Activated CD8-positive, alpha-beta T cell treated with anti-CD3 and anti-CD28 coated beads for 36 hours (primary cell): ENCODE measurements at places on chromosomes 7 and 10. TPM values are rescaled to one million over a fixed set of nuclear protein-coding genes. Genes with fewer than 3 reads are reported as not detected.

- no peaks in the 10 kb centered on the region for H3K27me3 ChIP-seq
- peaks cover 3% of the 10 kb centered on the region for H3K36me3 ChIP-seq
- H3K27ac ChIP-seq = no peak overlapping the region
These were observed 157.5 kb downstream of the TAX1BP1 start for GRCh38 chr7:27897441-27897847.

The LLCFC1 gene
- total RNA-seq = not detected

DNA sequence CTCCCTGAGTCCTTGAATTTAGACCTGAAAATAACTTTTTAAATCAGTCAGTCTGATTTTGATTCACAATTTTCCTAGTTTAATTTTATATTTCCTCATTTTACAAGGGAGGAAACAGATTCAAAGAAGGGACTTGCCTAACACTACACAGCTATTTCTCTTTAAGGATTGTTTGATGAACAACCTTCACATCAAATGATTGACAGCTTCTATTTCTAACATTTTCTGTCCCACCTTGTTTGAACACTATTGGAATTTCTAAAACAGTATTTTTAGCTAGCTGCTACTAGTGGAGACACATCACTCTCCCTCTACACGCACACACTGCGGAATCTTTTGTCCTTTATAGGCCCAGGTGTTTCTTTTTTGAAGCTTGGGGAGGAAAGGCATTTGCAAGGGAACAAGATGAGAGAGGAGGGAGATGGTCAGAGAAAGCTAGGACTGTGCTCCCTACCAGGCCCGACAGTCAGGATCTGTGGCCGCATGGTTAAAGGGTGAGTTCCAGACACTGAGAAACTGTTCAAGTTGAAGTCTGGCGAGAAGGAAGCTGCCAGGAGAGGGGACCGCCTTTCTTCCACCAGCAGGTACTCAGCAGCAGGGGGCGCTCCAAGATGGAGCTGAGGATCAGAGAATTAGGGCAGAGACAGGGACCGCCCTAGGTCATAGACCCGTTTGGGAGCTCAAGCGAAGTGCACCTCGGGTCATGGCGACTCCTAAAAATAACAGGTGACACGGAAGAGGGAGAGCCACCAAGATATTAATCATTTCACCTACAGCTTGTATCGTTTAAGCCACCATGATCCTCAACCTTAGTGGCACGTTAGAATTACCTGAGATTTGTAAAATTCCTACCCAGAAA is 49.7 kb downstream of the DNAJC12 start:
- peak; percentile 92 for DNase-seq
- no peak overlapping the region for H3K4me3 ChIP-seq
- no peaks in the 10 kb centered on the region for H3K27me3 ChIP-seq
- H3K36me3 ChIP-seq = no peaks in the 10 kb centered on the region
- H3K4me1 ChIP-seq = peaks cover 48% of the 10 kb centered on the region
- peak overlapping the region; percentile 26 for H3K27ac ChIP-seq

The CADPS2 gene
- not detected for total RNA-seq

The NME8 gene
- not detected for total RNA-seq

DNA sequence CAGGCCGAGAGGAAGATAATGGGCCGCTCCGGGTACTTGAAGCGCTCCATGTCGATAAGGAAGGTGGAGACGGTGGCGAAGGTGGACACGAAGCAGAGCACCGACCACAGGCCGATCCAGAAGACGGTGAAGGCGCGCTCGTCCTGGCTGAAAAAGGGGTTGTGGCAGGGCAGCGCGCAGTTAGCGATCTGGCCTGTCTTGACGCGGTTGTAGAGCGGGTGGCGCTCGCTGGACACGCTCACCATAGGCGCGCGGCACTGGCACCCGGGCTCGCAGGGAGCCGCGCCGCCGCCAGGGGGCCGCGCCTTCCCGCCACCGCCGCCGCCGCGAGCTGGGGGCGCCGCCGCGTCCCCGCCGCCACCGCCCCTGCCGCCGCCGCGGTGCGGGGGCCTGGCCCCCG is 1.6 kb downstream of the FZD8 start:
- no peaks in the 10 kb centered on the region for H3K36me3 ChIP-seq
- H3K27ac ChIP-seq = no peak overlapping the region
- peak overlapping the region; percentile 65 for H3K4me3 ChIP-seq
- H3K27me3 ChIP-seq = peaks cover 60% of the 10 kb centered on the region
- H3K4me1 ChIP-seq = peaks cover 22% of the 10 kb centered on the region

GRCh38 chr7:137371616-137372015 is 28.1 kb upstream of the PTN start:
- H3K4me3 ChIP-seq = no peak overlapping the region
- no peak for DNase-seq
- no peaks in the 10 kb centered on the region for H3K27me3 ChIP-seq
- no peaks in the 10 kb centered on the region for H3K4me1 ChIP-seq

DNA sequence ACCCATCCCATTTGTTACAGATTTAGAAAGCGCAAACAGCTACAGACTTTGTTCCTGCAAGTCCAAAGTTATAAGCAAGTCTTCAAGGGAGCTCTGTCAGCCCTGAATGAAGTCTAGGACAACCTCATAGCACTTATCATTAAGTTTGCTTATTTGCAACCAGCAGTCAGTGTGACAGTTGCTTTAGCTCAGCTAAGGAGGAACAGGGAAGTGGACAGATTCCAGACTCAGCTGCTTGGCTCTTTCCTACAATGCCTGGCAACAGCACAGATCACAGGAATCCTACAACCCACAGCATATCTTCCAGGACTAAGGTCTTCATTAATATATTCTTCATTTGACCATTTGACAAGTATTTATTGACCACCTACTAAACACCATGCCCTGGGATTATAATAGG is 17.4 kb upstream of the KIF5B start:
- no peak overlapping the region for H3K27ac ChIP-seq
- no peaks in the 10 kb centered on the region for H3K27me3 ChIP-seq
- no peaks in the 10 kb centered on the region for H3K36me3 ChIP-seq
- no peaks in the 10 kb centered on the region for H3K4me1 ChIP-seq

DNA sequence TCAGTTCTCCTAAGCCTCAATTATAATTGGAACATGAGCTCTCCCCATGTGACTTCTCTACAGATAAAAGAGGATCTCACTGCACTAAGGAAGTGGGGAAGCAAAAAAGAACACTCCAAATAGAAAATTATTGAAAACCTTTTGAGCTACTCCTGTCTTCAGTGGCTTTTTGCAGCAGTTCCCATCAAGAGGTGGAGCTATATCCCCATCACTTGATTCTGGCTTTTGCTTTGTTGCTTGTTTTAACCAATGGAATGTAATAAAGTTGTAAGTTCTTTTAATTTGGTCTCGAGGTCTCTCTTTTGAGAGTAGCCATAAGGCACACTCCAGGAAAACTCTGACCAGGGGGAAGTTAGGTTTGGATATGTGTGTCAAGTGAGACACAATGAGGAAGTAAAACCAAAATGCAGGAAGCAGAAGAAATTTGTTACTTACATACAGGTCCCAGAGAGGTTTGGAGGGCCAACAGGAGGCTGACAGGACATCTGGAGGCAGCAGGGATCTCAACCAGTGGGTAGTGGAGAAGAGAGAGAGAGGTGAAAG is 569.4 kb downstream of the HTR7 start:
- DNase-seq = no peak
- no peaks in the 10 kb centered on the region for H3K36me3 ChIP-seq
- peaks cover 8% of the 10 kb centered on the region for H3K27me3 ChIP-seq
- no peaks in the 10 kb centered on the region for H3K4me1 ChIP-seq

DNA sequence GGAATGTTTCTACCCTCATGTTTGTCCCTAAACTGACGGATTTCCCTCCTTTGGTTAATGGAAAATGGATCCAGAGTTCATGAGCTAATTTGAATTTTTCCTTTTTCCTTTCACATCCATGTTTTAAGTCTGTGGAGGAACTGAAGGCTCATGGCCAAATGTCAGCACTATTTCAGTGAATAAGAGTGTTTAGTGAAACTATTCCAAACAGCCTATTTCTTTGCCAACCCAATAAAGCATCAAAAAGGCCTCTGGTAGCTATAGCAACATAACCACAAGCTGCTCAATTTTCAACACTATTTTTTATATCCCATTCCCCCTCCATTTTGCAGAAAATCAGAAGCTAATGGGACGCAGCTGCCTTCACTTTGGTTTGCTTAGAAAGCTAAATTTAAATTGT is 1454.1 kb downstream of the GATA3 start:
- no peaks in the 10 kb centered on the region for H3K4me1 ChIP-seq
- no peak overlapping the region for H3K4me3 ChIP-seq
- H3K27ac ChIP-seq = no peak overlapping the region
- no peaks in the 10 kb centered on the region for H3K27me3 ChIP-seq
- no peaks in the 10 kb centered on the region for H3K36me3 ChIP-seq
- no peak for DNase-seq

The CYP3A7 gene
- not detected for total RNA-seq

- no peak overlapping the region for H3K4me3 ChIP-seq
- DNase-seq = no peak
- peaks cover 4% of the 10 kb centered on the region for H3K4me1 ChIP-seq
- peaks cover 4% of the 10 kb centered on the region for H3K36me3 ChIP-seq
- no peaks in the 10 kb centered on the region for H3K27me3 ChIP-seq
These were observed 29.1 kb downstream of the IL15RA start for GRCh38 chr10:5948208-5948585.

The JCAD gene
- total RNA-seq = not detected

GRCh38 chr10:100522107-100522801 is 2.6 kb upstream of the SEC31B start:
- no peak for DNase-seq
- no peak overlapping the region for H3K4me3 ChIP-seq
- peak overlapping the region; percentile 14 for H3K27ac ChIP-seq
- H3K27me3 ChIP-seq = no peaks in the 10 kb centered on the region
- H3K36me3 ChIP-seq = peaks cover 29% of the 10 kb centered on the region

GRCh38 chr10:128877141-128877540 is 589.9 kb upstream of the MGMT start:
- H3K4me3 ChIP-seq = no peak overlapping the region
- H3K27ac ChIP-seq = no peak overlapping the region
- H3K27me3 ChIP-seq = no peaks in the 10 kb centered on the region

DNA sequence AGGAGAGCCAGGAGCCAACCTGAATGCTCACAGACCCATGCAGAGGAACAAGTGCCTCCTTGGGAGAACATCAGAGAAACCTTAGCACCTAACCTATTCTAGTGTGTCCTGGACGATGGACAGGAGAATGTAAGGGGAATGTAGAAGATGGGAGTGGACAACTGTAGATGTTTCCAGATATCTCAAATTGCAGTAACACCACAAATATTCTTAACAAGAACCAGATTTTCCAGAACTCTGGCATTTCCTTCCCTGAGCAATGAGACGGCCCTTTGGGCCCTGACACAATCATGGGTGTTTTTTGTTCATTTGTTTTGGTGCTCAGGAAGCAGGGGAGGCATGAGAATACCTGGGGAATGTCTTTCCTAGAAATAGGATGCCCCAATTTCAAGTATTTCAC is 196.1 kb upstream of the PRSS1 start:
- H3K27ac ChIP-seq = no peak overlapping the region
- H3K4me1 ChIP-seq = no peaks in the 10 kb centered on the region
- peaks cover 2% of the 10 kb centered on the region for H3K27me3 ChIP-seq

- no peak overlapping the region for H3K27ac ChIP-seq
- no peak overlapping the region for H3K4me3 ChIP-seq
- no peak for DNase-seq
- peaks cover under 1% of the 10 kb centered on the region for H3K36me3 ChIP-seq
These were observed 31.2 kb downstream of the C10orf71 start for GRCh38 chr10:49330127-49330665.

GRCh38 chr10:128727114-128727513 is 600.9 kb upstream of the MKI67 start:
- no peaks in the 10 kb centered on the region for H3K27me3 ChIP-seq
- no peaks in the 10 kb centered on the region for H3K4me1 ChIP-seq
- no peak for DNase-seq
- H3K27ac ChIP-seq = no peak overlapping the region
- no peaks in the 10 kb centered on the region for H3K36me3 ChIP-seq

DNA sequence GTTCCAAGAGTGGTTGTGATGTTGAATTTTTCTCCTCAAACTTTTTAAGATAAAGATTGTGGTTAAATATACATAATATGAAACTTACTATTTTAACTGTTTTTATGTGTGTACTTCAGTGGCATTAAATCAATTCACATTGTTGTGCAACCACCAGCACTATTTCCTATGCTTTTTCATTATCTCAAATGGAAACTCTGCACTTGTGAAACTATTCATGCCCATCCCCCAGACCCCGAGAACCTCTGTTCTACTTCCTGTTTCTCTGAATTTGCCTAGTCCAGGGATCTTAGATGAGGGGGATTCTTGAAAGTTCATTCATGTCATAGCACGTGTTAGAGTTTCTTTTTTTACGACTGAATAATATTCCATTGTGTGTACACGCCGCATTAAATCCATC is 67.0 kb downstream of the WDR37 start:
- peaks cover 57% of the 10 kb centered on the region for H3K36me3 ChIP-seq
- no peaks in the 10 kb centered on the region for H3K27me3 ChIP-seq
- peaks cover 24% of the 10 kb centered on the region for H3K4me1 ChIP-seq
- DNase-seq = peak; percentile 71
- H3K27ac ChIP-seq = peak overlapping the region; percentile 59
- no peak overlapping the region for H3K4me3 ChIP-seq

The STRIP2 gene
- 13.1 TPM for total RNA-seq

DNA sequence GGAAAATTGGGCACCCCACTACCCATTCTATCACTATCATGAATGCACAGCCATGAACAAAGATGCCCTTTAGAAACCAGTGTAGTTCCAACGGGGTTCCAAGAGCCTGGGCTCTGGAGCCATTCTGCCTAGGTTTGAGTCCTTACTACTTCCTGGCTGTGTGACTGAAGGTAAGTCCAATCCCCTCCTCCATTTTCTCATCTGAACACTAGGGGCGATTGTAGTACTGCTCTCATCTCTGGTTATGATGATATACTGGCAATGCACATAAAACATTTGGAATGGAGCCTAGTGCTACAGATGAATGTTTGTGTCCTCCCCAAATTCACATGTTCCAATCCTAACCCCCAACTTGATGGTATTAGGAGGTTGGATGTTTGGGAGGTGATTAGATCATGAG is 28.1 kb upstream of the CDH23 start:
- no peaks in the 10 kb centered on the region for H3K36me3 ChIP-seq
- DNase-seq = no peak
- no peak overlapping the region for H3K27ac ChIP-seq

DNA sequence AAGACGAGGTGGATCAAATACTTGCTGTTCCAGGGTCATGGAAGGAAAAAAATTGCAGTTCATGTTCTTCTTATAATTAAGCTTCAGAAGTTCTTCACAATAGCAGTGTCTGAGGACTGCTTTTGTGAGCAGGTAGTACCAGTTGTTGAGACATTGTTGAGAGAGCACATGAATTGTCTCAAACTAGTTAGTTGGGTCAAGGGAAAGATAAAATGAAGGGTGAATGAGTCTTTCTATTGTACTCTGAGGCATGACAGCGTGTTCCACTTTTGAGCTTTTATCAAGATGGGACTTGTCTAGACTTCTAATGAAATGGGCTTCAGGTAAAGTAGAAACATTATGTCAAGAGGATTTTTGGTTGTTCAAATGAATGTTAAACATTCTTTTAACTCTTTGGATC is 26.0 kb downstream of the KAT6B start:
- H3K4me1 ChIP-seq = peaks cover 44% of the 10 kb centered on the region
- H3K27ac ChIP-seq = peak overlapping the region; percentile 84
- no peak overlapping the region for H3K4me3 ChIP-seq
- DNase-seq = no peak

DNA sequence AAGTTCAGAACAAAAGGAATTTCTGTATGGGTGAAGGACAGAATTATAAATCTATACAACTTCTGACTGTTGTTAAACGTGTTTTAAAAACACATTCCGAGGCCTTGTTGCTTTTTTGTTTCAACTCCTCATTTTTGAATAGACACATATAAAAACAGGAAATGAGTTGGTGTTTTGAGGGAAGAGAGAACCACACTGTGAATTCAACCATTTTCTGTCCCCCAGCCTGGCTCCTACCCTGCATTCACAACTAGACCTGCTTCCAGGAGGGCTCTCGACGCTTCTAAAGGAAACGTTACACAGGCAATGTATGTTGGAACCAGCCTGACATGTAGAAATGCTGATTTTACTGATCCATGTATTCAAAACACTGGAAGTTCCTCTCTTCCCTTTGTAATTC is 76.5 kb downstream of the OR13A1 start:
- no peak overlapping the region for H3K27ac ChIP-seq
- H3K27me3 ChIP-seq = peaks cover 3% of the 10 kb centered on the region
- no peak for DNase-seq
- H3K4me1 ChIP-seq = peaks cover 16% of the 10 kb centered on the region
